Fibroblast of upper back skin (primary cell): ENCODE measurements at places on chromosomes 5 and 9.
A peak's percentile ranks its signal among the peaks of the same experiment; 100 is the strongest.

- DNase-seq, result no peak
These were observed 58.7 kb upstream of the EPB41L4B start for GRCh38 chr9:109379513-109379912.

- DNase-seq, result no peak
These were observed 10.8 kb downstream of the PUM3 start for GRCh38 chr9:2833096-2833495.

DNA sequence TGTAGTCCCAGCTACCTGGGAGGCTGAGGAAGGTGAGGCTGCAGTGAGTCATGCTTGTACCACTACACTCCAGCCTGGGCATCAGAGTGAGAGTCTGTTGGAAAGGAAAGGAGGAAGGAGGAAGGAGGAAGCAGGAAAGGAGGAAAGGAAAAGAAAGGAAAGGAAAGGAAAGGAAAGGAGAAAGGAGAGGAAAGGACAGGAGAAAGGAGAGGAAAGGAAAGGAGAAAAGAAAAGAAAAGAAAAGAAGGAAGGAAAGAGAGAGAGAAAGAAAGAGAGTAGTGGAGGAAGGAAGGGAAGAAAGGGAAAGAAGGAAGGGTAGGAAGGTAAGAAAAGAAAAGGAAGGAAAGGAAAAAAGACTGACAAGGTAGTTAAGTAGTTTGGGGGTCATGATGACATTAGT, 162.6 kb upstream of the SLC12A2 start:
- DNase-seq, result no peak

GRCh38 chr5:94705427-94705826, 87.0 kb downstream of the SLF1 start:
- DNase-seq, result no peak

GRCh38 chr5:60287174-60287771, 393.7 kb upstream of the PDE4D start:
- DNase-seq, result peak; percentile 69

DNA sequence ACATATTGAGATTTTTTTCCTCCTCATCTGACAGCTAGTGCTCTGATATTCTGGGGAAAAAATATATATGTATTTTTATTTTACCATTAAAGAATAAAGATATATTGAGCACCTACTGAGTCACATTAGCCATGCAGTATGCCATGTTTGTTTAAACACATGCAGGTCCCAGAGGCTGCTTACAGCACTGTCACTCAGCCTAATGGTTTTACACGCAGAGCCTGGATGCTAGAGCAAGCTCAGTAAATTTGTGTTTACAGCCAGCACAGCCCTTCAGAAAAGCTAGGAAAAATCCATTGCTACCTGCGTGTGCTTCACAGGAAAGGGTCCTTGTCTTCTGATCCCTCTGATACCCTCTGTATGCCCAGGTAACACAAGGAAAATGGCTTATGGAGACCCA, 146.2 kb downstream of the SEMA6A start:
- no peak for DNase-seq

DNA sequence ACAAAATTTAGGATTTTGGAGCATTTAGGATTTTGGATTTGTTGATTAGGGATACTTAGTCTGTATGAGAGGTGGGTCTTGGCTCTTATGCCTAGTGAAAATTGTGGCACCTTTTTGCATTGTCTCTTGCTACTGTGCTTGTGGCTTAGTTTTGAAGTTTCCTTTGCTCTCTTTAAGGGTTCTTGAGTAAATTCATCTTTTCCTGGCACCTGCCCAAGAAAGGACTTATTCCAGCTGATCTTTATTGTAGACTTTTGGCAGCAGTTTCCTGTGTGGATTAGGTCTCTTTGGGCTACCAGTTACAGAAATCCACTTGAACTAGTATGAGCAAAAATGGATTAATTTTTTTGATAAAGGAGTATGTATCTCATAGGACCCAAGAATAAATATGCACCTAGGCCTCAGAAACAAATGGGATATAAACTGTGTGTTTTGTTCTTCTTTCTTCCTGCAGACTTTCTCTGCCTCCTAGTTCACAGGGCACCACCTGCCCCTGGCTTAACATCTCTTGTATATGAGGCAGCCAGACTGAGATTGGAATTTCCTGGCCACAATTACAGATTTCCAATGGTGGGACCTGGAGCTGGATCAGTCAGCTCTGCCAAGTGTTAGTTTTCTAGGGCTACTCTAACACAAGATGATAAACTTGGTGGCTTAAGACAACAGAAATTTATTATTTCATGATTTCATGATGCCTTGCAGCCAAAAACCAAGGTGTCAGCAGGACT, 44.6 kb downstream of the FOCAD start:
- DNase-seq, result peak; percentile 58

GRCh38 chr9:131320031-131320685, 30.6 kb downstream of the PLPP7 start:
- no peak for DNase-seq

DNA sequence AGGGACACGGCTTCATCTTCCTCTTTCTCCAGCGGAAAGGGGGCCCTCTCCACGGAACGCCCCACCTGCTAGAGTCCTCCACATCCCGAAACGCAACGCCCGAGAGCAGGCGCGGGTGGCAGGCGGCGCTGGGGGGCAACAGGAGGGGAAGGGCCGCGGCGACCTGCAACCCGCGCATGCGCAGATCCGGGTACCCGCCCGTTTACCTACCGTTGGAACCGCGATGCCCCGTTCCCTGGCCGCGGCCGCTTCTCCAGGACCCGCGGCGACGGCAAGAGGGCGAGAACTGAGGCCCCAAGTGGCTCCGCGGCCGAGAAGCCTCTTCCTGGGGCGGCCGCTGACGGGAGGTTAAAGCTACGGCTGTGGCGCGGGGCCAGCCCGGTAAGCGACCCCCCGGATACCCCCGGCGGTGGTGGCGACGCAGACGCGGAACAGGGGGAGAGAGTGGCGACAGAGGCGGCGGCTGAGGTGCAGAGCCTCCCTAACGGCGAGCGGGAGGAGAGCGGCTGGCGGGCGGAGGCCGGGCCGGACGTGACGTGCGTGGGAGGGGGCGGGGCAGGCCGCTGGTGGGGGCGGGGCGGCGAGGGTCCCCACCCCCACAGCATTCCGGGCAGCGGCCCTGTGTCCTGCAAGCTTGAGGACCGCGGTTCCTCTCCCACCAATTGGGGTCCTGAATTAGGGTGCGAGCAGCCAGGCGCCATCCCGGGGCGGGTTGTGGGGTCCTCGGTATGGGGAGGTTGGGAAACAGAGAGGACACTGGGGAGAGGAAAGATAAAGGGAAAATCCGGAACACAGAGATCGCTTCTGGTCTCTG, at the start of gene FAM13B:
FAM13B (minus strand) TSS at position 508 of the 814 bp plus-strand sequence. CDS start 13,968 bp downstream, outside the sequence.
- peak; percentile 66 for DNase-seq

GRCh38 chr9:113503613-113504211, 40.2 kb downstream of the RGS3 start:
- no peak for DNase-seq

DNA sequence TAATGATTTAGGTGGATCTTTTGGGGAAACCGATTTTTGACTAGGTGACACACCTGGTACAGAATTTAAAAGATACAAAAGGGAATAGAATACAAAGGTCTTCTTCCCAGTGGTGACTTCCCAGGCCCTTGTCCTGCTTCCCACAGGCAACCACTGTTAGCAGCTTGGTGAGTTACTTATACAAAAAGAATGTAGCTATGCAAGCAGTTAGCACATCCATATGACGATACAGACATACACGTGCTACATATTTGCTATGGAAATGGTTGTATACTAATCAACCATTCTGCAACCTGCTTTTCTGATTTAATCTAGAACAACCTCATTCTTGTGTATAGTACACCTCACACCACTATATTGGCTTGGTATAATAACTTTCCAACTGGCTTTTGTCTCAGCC, 51.0 kb downstream of the OTULIN start:
- DNase-seq, result peak; percentile 45

- no peak for DNase-seq
These were observed 72.6 kb upstream of the IL12B start for GRCh38 chr5:159402856-159403255.

DNA sequence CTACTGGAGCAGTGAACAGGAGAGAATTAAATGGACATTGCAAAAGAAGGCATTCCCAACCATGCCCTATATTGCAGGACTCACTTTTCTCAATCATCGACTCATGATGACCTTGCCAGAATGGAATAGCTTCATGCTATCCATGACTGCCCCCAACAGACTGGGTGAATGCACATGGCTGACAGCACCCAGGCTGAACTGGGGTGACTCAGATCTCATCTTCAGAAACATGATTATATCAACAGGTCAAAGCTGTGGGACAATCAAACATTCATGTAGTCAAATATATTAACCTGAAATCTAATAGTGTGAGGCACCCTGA, 34.7 kb upstream of the MIER3 start:
- no peak for DNase-seq

DNA sequence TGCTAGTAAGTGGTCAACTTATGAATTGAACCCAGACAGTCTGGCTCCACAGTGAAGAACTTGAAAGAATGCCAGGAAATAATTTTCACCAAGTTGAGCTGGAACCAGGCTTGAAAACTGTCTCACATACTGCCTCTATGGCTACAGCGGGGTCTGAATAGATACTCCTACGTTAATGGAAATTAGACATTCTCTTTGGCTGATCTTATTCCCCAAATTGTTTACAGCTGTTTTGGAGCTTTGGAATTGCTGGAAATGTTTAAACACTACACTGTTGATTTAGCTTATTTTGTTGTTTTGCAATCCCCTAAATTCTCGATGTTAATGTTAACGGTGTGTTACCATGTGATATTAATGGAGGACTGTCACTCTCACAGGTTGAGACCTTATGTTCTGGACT, 146.4 kb downstream of the FBXL7 start:
- DNase-seq, result peak; percentile 24

DNA sequence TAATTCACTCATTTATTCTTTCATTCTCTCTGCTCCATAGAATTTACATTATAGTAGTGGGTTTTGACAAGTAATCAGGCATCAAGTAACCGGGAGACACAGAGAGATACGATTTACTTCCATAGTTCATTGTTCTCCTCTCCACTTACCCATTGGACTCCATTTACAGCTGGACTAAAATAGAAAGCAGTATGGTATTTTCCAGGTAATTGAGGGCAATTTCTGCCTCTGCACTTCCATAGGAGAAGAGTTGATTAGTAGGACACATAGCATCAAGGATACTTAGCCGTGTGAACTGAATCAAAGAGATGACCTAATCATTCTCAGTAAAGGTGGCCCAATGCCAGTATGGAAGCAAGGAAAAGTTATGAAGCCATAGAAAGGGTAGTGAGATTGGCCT, 244.4 kb downstream of the COX7C start:
- no peak for DNase-seq

- peak; percentile 23 for DNase-seq
These were observed 681 bp downstream of the MAN2A1 start for GRCh38 chr5:109690242-109690974.

GRCh38 chr9:115972362-115972761, 181.2 kb upstream of the PAPPA start:
- DNase-seq, result no peak

GRCh38 chr5:34057569-34057968, 14.6 kb upstream of the C1QTNF3 start:
- no peak for DNase-seq

DNA sequence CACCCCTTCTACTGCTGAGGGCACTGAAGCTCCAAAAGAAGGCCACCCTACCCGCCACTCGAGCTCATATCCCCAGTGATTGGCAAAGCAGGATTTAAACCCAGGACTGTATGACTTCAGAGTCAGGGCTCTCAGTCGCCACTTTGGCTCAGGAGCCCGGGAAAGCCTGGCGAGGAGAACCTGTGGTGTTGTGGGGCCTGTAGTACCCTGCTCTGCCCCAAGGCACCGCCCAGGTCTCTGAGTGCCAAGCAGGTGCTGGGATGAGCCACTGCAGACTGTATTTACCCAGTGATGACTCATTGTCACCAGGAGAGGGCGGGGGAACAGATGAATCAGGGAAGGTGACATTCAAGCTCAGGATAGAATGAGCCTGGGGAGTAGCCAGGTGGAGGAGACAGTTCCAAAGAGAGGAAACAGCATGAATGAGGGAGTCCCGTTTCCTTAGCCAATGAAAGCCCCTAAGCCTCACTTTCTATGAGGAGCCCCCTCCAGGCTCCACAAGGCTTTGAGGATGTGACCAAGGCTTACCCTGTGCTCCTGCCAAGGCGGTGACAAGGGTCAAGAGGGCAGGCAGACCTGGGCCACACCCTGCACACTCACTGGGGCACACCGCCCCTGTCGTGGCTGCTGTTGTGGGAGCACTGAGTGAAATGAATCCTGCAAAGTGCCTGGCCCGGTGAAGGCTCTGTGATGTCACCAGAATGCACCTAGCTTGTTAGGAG, 17.8 kb upstream of the DPM2 start:
- DNase-seq, result no peak

DNA sequence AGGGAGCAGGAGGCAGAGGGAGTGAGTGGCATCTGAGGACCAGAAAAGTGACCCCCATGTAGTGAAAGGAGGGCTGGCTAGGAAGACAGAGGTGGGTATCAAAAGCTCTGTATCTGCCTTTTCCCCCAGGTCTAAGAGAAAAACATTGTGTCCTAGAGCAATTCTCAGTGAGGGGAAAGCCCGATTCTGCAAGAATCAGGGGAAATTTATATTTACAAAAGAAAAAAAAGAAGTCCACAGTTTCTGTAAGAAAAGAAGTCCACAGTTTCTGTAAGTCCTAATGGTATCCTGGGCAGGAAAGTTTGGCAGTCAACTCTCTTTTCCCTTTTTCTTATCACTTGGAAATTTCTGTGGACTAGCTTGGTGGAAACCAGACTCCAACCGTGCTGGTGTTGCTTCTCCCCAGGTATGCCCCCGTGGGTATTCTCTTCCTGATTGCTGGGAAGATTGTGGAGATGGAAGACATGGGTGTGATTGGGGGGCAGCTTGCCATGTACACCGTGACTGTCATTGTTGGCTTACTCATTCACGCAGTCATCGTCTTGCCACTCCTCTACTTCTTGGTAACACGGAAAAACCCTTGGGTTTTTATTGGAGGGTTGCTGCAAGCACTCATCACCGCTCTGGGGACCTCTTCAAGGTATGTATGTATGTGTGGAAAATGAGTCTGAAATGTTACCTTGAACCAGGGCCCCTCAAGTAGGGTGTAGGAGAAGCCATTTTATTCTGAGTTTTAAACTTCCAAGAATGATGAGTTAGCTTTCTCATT, 73.0 kb downstream of the SLC1A3 start:
- DNase-seq, result no peak

- DNase-seq, result peak; percentile 86
These were observed 185.0 kb upstream of the ELL2 start for GRCh38 chr5:96146675-96147074.

- no peak for DNase-seq
These were observed 471.3 kb upstream of the KLF4 start for GRCh38 chr9:107960916-107961315.

GRCh38 chr9:101536938-101537337, 3.3 kb downstream of the RNF20 start:
- peak; percentile 26 for DNase-seq
